ENCODE measurements at places on chromosomes 7 and 10.

DNA sequence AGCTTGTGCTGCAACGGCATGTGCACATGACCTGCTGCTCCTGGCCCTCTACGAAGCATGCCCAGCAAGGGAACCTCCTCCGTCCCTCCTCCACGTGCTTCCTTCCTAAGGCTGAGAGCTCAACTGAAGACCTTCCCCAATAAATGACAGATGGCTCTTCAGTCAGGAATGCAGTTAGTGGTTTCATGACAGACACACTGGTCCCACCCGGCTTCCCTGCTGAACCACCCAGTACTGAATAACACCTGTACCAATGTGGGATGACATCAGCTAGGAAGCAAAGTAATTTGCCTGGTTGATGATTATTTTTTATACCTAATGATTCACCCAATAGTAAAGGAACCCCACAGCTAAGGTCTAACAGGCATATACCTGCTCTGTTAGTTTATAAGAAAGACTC is 69.1 kb downstream of the SCRN1 start:
- DNase-seq: no peak

DNA sequence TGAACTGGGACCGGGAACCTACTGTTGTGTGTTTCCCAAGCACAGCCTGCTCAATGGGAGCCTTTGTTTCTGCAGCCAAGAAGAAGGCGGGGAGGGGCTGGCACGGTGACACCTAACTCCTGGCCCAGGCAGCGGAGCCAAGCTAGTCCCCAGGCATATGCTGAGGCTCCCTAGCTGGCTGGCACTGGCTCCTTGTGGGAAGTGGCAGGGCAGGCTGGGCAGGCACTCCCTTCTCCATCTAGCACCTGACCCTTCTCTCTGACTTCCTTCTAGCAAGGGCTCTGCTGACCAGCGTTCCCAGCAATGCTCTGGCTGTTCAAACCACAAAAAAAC is 325.0 kb downstream of the PLXNA4 start:
- no peak for DNase-seq

DNA sequence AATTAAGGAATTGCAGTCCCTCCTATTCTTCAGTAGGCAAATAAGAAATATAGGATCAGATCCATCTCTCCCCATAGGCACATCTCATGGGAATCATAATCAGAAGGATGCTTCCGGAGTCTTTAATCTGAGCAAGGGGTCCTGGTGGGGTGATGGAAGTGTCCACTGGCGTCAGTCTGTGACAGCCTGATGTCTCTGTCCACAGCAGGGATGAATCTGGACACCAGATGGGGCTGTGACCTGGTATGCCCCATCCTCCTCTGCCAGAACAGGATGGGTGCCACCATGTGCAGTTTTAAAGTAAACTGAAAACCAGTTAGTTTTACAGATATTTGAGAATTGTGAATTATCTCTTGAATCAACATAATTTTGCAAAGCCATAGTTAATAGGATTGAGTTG is 148.7 kb downstream of the C1GALT1 start:
- DNase-seq: no peak

DNA sequence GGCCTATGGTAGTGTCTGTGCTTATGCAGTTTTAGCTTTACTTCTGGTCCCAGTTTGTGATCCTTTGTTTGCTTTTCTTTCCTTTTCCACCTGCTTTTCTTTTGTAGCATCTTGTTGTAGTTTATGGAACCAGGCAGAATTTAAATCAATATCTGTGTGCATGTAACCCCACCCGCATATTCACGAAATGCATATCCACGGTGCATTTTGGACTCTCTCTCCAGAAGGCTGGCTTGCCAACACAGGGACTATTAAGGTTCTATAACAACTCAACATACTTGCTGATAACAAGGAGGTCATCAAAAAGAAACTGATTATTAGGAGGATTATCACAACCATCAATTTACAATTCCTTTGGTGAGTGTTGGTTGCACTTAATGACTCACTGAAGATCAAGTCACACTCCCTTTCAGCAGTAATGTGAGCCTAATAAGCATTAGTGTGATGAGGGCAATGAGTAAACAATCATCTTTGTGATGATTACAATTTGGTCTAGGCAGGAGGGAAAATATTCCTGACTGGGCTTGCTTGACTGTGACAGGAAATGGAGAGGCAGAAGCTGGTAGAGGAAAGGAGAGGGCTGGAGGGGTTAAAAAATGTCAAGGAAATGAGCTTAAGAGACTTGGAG is 378.6 kb downstream of the REEP3 start:
- no peak for DNase-seq

DNA sequence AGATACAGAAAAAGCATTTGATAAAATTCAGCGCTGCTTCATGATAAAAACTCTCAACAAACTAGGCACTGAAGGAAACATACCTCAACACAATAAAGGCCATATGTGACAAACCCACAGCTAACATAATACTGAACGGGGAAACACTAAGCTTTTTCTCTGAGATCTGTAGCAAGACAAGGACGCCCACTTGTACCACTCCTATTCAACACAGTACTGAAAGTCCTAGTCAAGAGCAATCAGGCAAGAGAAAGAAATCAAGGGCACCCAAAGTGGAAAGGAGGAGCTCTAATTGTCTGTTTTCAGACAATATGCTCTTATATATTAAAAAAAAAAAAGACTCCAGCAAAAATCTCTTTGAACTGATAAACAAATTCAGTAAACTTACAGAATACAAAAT is 13.3 kb downstream of the DIP2C start:
- no peak for DNase-seq

DNA sequence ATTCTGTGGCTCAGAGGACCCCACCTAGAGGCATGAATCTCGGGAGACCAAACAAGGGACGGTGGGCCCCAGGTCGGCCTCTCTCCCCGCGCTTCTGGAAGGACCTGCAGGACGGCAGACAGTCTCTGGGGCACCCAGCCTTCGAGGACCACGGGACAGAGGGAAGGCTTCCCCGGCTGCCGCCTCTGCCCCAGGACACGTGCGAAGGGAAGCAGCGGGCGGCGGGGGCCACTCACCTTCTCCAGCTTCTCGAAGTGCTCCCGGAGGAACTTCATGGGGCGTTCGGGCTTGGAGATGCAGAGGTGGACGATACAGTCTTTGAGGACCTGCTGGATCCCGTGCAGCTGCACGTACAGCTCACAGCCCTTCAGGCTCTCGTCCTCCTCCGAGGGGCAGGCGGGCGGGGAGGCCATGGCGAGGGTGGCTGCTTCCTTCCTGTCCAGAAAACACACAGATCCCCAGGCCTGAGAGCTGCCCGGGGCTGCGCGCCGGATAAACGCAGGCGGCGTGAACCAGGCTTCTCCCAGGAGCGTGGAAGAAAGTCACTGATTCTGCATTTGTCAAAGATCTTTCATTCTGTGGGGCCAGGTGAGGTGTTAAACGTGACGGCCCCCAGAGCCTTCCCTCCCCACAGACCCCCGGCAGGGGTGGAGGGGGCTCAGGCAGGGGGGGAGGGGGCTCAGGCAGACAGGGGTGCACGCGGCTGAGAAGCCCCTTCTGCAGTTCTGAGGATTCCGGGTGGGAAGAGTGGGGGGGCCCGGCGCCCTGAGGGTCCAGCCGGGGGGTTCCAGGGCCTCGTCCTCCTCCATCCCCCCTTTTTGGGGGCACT is 15.2 kb upstream of the DNAAF5 start:
- no peak for DNase-seq

DNA sequence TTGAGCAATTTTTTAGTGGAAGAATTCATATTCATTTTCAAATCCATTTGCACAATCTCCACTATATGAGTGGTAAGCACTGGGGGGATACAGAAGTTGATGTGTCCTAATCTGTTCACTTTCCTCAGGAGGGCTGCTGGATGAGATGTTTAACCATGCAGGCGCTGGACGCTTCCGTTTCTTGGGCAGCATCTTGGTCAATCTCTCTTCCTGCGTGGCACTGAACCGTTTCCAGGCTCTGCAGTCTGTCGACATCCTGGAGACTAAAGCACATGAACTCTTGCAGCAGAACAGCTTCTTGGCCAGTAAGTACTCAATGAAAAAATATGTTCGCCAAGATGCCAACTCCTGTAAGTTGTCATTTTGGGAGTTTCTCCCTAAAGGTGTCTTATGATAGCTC is 179.3 kb downstream of the ABCA13 start:
- DNase-seq: no peak

GRCh38 chr7:139875821-139876241 is 46.8 kb downstream of the TBXAS1 start:
- no peak for DNase-seq

DNA sequence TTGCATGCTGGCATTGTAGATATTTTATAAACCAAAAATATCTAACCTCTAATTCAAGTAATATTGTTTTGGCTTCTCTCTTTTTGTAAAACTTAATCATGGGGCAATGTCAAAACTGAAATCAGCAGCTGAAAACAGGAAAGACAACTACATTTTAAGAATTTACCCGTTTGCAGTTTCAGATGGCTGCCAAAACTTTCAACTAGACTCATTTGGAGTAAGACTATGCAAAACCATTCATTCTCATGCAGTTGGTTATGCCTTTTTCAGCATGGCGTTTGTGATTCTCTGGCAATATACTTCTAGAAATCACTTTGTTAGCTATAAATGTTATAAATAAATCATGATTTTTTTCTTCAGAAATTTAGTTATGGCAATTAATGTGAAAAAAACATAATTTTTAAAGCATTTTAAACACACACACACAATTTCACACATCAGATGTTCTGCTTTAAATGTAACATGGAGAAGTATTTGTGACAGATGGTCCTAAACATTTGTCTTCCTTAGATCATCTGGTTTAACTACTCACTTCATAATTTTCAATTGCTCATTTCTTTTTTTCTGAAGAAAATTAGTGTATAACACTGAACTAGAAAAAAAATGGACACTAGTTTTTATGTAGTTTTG is 116.4 kb downstream of the ITGB8 start:
- no peak for DNase-seq

- no peak for DNase-seq
These were observed 67.1 kb downstream of the OAT start for GRCh38 chr10:124351481-124352220.

GRCh38 chr10:22434521-22434920 is 89.2 kb downstream of the SPAG6 start:
- DNase-seq: no peak

DNA sequence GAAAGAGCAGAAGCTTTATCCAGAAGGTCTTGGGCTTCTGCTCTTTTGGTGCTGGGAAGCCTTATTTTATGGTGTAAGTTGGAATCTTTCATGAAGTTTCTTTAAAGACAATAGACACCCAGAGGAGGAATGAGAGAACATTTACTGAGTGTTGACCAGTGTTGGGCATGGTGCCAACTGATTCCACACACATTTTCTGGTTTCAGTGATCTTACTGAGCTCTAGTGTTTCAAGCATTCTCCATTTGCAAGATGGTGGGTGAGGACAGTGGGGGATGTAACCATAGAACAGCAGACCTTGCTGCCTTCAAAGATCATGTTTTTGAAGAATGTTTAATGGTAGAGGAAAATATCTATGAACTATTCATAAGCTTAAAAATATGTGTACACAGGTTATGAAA is 114.6 kb downstream of the LRMDA start:
- no peak for DNase-seq

GRCh38 chr10:115558252-115558651 is 465.1 kb downstream of the ATRNL1 start:
- DNase-seq: no peak

- no peak for DNase-seq
These were observed 68.7 kb downstream of the AKR1D1 start for GRCh38 chr7:138144958-138145357.

DNA sequence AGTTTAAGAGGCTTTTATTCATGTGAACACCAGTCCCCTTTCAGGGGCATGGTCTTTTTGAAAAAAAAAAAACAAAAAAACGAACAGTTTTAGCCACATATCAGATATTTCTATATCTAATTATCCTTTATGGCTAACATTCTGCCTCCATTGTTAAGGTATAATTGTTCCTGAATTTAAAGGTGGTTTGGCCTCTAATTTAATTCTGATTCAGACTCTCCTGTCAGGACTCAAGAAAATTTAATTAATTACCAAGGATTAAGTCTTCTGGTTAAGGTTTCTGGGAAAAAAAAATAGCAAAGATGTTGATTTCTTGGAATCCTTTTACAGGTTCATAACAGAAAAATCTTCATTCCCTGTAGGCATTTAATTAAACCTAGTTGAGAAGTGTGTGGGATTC is 27.4 kb downstream of the COL1A2 start:
- DNase-seq: no peak
